ENCODE measurements at places on chromosomes 5 and 9.
A peak's percentile ranks its signal among the peaks of the same experiment; 100 is the strongest.

- DNase-seq, result no peak
Observed at GRCh38 chr5:114387433-114387832, 25.6 kb downstream of the KCNN2 start.

GRCh38 chr5:93305984-93306383, 275.0 kb downstream of the NR2F1-AS1 start:
- DNase-seq, result peak; percentile 3

- DNase-seq, result no peak
Observed at GRCh38 chr5:149794487-149794971, 64.4 kb downstream of the PPARGC1B start.

DNA sequence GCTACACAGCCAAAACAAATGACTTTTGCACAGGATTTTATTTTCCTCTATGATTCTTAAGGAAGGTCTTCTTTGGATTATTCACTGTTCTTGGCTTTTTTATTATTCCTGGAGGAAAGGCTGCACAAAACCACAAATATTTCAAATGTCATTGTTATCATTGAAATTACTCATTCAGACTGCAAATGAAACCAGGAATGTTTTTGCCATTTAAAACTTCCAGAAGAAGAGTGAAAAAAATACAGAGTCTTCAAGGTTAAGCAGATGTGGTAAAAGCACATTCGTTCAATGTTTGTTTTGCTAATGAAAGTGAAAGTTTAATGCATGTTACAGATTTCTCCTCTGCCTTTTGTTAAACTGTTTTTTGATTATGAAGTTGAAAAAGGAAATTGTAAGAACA, 238.2 kb downstream of the TLE4 start:
- DNase-seq, result no peak

DNA sequence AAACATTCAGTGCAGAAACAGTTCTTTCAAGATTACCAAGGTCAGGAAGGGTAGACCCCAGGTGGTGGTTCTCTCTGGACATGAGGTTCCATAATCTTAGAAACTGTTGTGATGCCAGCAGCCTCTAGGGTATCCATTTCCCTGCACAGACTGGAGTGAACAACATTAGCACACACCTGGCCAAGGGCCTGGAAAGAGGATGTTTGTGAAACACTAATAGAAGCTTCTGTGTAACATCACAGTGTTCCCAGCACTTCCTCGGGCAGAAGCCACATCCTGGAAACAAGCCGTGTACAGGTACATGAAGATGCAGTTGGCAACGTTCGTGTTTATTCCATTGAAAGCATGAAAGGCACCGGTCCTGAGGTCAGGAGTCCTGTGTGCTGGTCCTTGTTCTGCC, 598.2 kb upstream of the KLF4 start:
- DNase-seq, result no peak

DNA sequence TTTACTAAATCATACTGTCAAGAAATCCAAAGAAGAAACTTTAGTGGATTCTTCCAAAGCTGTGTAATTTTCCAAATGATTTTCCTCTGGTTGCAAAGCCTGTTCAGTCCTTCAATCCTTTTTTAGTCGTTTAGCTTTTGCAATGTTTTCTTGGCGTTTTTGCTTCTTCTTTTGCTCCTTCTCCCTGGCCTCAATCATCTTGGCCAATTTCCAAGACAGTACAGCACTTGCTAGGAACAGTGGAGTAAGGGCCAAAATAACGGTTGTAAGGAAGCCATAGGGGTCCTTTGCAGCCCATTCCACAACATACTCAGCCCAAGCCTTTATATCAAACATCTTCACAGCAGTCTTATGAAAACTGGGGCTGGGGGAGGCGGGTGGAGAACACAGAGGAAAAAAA, 2.4 kb downstream of the SMIM15 start:
- no peak for DNase-seq

- no peak for DNase-seq
Observed at GRCh38 chr5:1564182-1564748, 40.5 kb upstream of the LPCAT1 start.

DNA sequence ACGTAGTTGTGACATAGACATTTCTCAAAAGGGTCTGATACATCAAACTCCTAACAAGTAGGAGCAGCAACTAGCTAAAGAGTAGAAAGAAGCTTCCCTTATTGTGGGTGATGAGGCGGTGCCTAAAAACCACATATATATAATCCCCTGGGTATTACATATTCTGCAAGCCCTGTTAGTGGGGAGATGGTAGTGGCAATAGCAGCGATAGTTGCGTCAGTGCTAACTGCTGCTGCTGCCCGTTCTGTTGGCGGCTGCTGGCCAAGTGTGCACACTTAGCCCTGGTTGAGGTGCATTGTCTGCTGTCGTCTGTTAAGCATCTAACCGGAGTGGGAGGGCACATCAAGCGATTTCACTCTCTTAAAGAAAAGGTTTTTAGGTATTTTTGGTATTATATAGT, 35.8 kb downstream of the VLDLR start:
- DNase-seq, result no peak

GRCh38 chr9:134328341-134328840, 2.1 kb downstream of the RXRA start:
- no peak for DNase-seq

DNA sequence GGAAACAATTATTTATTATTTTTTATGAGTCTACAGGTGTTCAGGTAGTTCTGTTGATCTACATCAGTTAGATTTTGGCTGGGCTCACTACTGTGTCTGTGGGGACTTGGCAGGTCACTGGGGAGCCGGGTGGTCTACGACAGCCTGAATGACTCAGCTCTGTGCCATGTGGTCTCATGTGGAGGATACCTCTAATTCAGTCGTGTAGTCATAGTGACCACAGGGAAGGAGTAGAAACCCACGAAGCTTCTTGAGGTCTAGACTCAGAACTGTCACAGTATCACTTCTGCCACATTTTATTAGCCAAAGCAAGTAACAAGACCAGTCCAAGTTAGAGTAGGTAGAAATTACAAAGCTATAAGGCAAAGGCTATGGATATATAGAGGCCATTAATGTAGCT, 64.7 kb upstream of the GRAMD2B start:
- DNase-seq, result no peak

DNA sequence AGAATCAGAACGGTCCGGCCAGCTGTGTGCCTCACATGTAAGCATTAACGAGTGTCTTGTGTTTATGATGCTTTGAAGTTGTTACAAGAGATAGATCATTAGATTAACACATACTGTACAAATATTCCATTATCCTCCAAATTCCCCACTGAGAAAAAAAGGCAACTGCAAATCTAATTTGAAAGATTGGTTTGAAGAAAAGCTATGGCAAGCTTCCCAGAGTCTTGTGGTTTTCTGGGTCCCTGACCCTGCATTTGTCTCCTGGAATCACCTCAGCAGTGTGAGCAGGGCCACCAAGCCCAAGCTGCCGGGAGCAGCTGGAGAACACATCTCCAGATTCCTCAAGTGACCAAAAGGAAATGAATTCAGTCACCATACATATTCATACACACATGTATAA, 36.9 kb upstream of the ADAMTS16 start:
- no peak for DNase-seq

DNA sequence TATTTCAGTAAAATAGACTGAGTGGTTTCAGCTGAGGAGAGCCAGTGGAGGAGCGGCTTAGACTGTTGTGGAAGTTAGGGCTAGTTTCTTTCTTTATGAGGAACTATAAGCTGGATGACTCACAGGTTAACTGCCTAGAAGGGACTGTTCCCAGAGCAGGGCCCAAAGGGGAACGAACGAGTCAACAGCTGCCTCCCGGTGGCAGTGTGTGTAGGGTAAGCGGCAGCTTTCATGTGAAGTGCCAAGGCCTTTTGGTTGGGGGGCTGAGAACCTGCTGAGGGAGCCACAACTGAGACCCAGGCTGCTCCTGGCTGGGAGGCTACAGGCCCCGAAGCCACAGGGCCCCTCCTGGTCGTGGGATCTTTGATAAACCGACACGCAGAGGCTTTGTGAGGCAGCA, 7.0 kb downstream of the SQSTM1 start:
- DNase-seq, result no peak

GRCh38 chr9:121071756-121072421, 2.9 kb upstream of the CNTRL start:
- DNase-seq, result no peak

- DNase-seq, result peak; percentile 55
Observed at GRCh38 chr5:175658299-175659145, 651 bp downstream of the HRH2 start.

GRCh38 chr9:82284758-82285157, 296.2 kb downstream of the SPATA31D1 start:
- DNase-seq, result no peak

DNA sequence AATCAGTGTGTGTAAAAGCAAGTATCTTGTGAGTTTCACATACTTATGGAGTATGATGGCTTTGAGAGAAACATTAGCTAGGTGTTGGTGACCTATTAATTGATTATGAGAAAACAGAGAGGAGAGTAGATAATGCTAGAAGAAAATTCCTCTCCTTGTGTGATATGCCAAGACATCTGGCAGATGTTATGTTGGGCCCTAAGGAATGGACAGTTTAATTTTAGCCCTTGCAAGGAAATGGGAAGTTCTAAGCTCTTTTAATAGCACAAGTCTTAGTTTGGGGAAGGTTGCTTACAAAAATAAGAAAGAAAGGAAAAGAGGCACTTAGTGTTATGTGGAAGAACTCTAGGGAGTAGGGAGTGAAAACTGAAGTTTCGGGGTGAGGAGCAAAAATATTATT, 5.1 kb downstream of the ZNF462 start:
- DNase-seq, result no peak

GRCh38 chr9:694403-695154, 146.9 kb upstream of the DMRT1 start:
- DNase-seq, result no peak

DNA sequence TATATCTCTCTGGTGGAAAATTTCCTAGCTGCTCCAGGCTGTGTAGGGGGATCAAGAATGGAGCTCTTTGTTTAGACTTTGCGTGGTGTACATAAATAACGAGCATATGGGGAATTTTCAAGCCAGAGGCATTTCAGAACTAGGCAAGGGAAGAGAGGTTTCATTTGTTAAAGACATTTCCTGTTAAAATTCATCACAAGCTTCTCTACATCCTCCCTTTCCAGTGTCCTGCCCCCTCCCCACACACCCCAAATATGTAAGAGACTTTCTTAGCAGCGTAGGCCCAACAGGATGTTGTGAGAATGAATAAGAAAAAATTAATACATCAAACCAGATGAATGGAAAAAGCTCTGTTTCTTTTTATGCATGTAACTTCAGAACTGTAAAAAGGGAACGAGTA, 150.3 kb downstream of the GPBP1 start:
- no peak for DNase-seq

DNA sequence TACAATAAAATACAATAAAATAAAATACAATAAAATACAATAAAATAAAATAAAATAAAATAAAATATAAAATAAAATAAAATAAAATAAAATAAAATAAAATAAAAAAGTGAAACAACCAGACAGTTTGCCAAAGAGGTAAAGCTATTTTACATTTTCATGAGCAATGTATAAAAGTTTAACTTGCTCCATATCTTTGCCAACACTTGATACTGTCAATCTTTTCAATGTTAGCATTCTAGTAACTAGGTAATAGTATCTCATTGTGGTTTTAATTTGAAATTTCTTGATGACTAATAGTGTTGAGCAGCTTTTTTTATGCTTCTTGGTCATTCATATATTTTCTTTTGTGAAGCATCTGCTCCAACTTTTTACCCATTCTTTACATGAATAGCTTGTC, 17.3 kb downstream of the TTC33 start:
- DNase-seq, result no peak

GRCh38 chr5:177022386-177023302, at the start of gene ZNF346:
Gene ZNF346 (plus strand): TSS chr5:177022696. CDS start chr5:177022739, 43 bp downstream.
- peak; percentile 90 for DNase-seq

- DNase-seq, result no peak
Observed at GRCh38 chr5:140632366-140633020, 482 bp downstream of the CD14 start.

GRCh38 chr9:125508249-125508648, 198.8 kb downstream of the MAPKAP1 start:
- DNase-seq, result no peak

DNA sequence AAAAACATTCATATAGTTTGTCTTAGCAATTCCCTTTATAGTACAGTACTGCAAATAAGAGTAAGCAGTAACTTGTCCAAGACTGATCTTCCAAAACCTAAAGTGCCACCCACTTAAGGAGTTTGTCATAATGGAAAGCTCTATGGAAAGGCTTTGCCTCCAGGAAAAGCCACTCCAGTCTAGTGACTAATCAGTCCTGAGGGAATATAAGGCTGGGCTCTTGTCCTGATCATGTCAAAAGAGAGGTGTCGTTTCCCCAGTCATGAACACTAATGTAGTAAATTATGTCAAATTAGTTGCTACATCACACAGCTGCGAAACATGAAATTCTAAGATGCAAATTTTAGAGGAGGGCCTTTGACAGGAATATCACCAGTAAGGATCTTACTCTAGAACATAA, 271.6 kb downstream of the GABRB2 start:
- no peak for DNase-seq

- no peak for DNase-seq
Observed at GRCh38 chr5:114789773-114790402, 379.8 kb downstream of the TRIM36 start.

- DNase-seq, result peak; percentile 53
Observed at GRCh38 chr5:96614110-96614691, 48.0 kb upstream of the CAST start.

GRCh38 chr5:66410122-66410521, 186.1 kb upstream of the MAST4 start:
- DNase-seq, result no peak

DNA sequence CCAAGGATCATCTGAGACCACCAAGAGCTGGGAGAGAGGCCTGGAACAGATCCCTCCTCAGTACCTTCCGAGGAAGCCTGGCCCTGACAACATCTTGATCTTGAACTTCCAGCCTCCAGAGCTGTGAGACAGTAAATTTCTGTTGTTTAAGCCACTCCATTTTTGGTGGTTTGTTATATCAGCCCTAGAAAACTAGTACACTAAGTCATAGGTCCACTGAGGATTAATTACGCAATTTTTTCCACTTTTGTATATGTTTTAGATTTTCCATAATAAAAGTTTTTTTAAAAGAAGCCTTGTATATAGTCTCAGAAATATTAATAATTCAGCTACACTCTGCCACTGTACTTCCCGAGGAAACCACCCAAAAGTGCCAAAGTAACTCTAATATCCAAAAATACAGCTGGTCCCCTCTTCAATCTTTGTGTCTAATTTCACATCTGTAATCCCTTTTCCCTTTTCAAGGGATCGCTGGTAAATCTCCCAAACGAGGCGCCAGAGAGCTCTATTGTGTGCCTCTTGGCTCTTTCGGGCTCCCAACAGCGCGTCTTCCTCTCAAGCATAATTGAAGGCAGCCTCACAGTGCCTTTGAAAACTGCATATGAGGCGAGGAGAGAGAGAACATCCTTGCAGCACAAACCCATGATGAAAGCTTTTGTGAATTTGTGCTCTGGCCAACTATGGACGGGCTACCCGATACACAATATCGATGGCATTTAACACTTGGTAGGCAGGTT, 32.7 kb downstream of the PRUNE2 start:
- DNase-seq, result peak; percentile 9

- no peak for DNase-seq
Observed at GRCh38 chr5:173310218-173310769, 17.9 kb downstream of the STC2 start.

GRCh38 chr5:55934115-55934613, 60.6 kb downstream of the IL6ST start:
- DNase-seq, result no peak

GRCh38 chr5:151772846-151773561, 1.2 kb downstream of the G3BP1 start:
- no peak for DNase-seq
